ENCODE measurements at places on chromosomes 2 and 18. TPM values are rescaled to one million over a fixed set of nuclear protein-coding genes. Genes with fewer than 3 reads are reported as not detected.

DES gene
- total RNA-seq: 12,373 TPM

B3GNT2 gene
- 41.6 TPM for total RNA-seq

GTF2A1L gene
- not detected for total RNA-seq

SALL3 gene
- total RNA-seq: not detected

SLC9A2 gene
- total RNA-seq: 151 TPM

MOB1A gene
- total RNA-seq: 43.0 TPM

FBXO48 gene
- 1.9 TPM for total RNA-seq

EGR4 gene
- not detected for total RNA-seq

ERICH2 gene
- not detected for total RNA-seq

ST6GAL2 gene
- total RNA-seq: 0.27 TPM

IL36A gene
- not detected for total RNA-seq

OTOS gene
- not detected for total RNA-seq

INPP5D gene
- total RNA-seq: 7.8 TPM

GPAT2 gene
- total RNA-seq: 3.7 TPM

SCYGR4 gene
- total RNA-seq: not detected

FLACC1 gene
- total RNA-seq: not detected

DNMT3A gene
- 16.1 TPM for total RNA-seq

ABHD1 gene
- not detected for total RNA-seq

RGPD4 gene
- not detected for total RNA-seq

NTSR2 gene
- total RNA-seq: not detected

HOXD13 gene
- total RNA-seq: not detected

NOL4 gene
- not detected for total RNA-seq

LYPD6 gene
- total RNA-seq: 1.3 TPM

TEKT4 gene
- not detected for total RNA-seq

UCN gene
- not detected for total RNA-seq

CTAGE1 gene
- not detected for total RNA-seq

CDH2 gene
- 0.20 TPM for total RNA-seq

TANK gene
- 69.6 TPM for total RNA-seq

GREB1 gene
- total RNA-seq: 2.6 TPM

STAMBP gene
- 43.1 TPM for total RNA-seq

MYCN gene
- not detected for total RNA-seq

PPP3R1 gene
- total RNA-seq: 9.2 TPM

HTR2B gene
- 6.2 TPM for total RNA-seq

IL36G gene
- total RNA-seq: not detected

CHRNG gene
- not detected for total RNA-seq

SLC8A1 gene
- 39.5 TPM for total RNA-seq
